Prostate gland (tissue), 2 donors: ENCODE measurements at places on chromosomes 13 and 19. TPM values are rescaled to one million over a fixed set of nuclear protein-coding genes. Genes with fewer than 3 reads are reported as not detected.

GRCh38 chr19:17794731-17795494 is at the start of gene B3GNT3:
Gene B3GNT3 (plus strand): TSS chr19:17795138. CDS start chr19:17807808, 12,670 bp downstream.
- DNase-seq = peak; percentile 30

GRCh38 chr13:91212231-91212630 is 135.3 kb upstream of the MIR17HG start:
- no peak for DNase-seq

GRCh38 chr19:5184930-5185329 is 155.7 kb downstream of the PTPRS start:
- DNase-seq = no peak

DNA sequence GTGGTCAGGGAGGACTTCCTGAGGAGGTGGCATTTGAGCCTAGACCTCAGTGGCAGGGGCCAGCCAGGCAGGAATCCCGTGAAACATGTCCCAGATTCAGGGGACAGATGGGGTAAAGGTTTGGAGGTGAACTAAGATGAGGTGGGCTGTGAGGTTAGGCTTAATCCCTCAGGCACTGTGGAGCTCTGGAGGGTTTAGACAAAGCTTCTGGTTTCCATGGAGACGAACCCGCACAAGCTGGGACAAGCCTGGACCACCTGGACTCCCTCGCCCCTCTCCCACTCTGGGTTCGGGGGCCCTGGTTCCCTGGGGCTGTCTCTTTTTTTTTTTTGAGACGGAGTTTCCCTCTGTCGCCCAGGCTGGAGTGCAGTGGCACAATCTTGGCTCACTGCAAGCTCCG is 15.7 kb downstream of the TJP3 start:
- DNase-seq = no peak

GRCh38 chr13:95723438-95723837 is 46.5 kb downstream of the DNAJC3 start:
- no peak for DNase-seq

DNA sequence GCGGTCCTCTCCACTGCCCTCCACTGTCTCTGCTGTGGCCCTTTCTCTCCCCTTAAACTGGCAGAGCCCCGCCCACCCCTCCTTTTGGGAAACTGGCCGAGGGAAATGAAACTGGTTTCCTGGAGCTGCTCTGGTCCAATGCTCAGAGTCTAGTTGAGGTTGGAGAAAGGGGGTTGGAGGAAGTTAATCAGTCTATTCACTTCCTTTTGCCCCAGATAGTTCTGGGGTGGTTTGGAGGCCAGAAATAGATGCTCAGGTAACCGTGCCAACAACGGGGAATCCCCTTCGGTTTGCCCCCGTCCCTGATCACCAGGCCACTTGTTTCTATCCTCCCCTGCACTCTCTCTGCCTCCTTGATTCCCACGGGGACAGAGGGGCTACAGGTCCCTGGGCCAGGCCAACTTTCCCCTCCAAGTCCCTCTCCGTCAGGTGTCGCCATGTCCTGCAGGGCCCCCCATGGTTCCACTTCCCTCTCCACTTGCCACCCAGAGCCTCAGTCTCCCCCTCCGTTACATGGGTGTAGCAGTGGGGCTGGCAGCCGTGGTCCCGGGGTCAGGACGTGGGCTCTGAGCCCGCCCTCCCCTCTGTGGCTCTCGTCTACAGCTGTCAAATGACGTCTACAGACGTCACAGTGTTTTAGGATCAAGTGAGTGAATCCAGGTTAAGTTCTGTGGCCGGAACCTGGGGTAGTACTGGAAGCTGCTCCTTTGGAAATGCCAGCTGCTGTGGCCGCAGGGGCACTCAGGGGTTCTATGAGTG is at the start of gene IL4I1:
Gene IL4I1 (minus strand): TSS at position 25 of the 759 bp plus-strand sequence. CDS start 727 bp downstream, outside the sequence.
- no peak for DNase-seq

GRCh38 chr19:1468821-1469254 is 10.2 kb downstream of the C19orf25 start:
- DNase-seq = no peak

DNA sequence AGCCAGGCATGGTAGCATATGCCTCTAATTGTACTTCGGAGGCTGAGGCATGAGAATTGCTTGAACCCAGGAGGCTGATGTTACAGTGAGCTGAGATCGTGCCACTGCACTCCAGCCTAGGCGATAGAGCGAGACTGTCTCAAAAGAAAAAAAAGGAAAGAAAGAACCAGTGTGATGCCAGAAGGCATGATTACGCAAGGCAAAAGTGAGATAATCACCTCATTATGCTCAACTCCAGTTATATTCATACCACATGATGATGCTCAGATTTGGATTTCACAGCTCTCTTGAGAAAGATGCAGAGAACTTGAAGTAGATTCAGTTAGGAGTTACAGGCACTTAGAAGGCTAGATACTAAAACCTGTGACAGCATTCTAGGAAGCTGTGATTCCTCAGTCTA is 21.8 kb downstream of the RCBTB1 start:
- DNase-seq = no peak

- DNase-seq = no peak
Observed at GRCh38 chr13:23637829-23638228, 67.6 kb downstream of the TNFRSF19 start.

DNA sequence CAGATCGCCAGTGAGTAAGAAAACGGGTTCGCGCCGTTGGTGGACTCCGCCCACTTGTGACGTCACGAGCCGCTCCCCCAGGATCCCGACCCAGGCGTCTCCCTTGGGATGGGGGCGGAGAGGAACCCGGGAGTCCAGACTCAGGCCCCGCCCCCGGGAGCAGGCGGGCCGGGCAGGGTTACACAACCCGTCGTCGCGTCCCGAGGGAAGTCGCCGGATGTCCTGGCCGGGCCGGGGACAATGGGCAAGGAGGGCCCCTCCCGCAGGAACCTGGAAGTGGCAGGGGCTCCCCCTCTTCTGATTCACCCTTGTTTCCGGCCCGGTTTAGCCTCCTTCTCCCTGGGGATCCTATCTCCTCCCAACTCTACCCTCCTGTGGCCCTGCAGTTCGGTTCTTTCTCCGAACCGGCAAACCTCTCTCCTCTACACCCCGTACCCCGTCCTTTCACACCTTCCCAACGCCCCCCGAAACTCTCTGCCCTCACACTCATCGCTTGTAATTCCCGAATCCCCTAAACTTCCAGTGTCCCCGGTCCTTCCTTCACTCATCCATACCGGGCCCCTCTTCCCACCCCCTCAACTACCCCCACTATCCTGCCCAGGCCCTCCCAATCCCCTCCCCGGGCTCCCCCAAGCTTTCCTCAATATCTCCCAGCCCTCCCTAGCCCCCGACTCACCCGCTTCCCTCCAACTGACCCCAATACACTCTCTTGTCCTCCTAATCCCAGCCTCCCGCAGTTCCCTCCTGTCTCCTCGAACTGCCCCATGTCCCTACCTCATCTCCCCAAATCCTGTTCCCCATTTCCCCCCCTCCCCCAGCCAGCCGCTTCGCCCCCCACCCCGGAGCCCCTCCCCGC is 20.0 kb upstream of the ERCC1 start:
- DNase-seq = peak; percentile 98

DNA sequence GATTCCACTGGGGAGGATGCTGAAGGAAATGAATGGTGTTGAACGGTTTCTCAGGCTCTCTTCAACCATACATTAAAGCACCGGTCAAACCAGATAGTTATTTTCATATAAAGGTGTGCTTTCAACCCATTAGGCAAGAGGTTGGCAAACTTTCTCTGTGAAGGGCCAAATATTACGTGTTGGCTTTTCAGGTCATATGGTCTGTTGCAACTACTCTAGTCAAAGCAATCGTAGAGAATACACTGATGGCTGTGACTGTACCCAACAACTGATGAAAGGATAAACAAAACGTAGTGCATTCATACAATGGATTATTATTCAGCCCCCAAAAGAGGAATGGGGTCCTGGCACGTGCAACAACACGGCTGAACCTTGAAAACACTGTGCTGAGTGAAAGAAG is 5.8 kb downstream of the ZSCAN5A start:
- DNase-seq = no peak

DNA sequence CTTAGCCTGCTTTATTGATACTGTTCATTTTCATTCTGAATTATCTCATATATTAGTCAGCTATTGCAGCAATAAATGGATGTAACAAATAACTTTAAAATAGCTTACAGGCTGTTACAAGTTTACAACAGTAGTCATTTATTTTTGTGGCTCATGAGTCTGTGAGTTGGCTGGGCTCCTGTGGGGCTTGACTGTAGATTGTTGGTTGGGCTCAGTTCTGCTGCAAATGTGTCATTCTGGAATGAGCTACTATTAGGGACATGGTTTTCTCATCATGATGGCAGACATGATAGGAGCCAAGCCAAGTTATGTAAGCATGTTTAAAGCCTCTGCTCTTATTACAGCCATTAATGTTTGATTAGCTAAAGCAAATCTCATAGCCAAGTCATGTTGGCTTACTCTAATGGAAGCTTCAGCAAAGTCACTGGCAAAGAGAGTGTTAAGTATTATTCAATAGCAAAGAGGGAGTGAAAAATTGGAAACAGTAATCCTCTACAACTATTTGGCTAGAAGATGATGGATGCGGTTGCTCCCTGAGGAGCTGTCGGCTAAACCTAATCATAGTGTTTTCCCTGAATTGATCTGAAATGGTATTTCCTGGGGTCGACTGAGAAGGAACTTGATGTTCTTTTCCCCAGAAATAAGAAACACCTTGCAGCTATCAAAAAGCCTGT is 391.3 kb downstream of the TDRD3 start:
- DNase-seq = no peak

GRCh38 chr13:66689628-66690027 is 540.5 kb downstream of the PCDH9 start:
- DNase-seq = no peak

GRCh38 chr19:52336791-52337381 is 843 bp downstream of the ZNF610 start:
- no peak for DNase-seq

CEACAM1 gene
- total RNA-seq = 35.8 TPM

CYP2A6 gene
- not detected for total RNA-seq

KCNJ14 gene
- 0.45 TPM for total RNA-seq

AKAP8 gene
- 34.2 TPM for total RNA-seq

ZIM2 gene
- total RNA-seq = 5.2 TPM
